Activated T-cell treated with anti-CD3 and anti-CD28 coated beads, Interleukin-2, amount 50 U/mL, for 4 hours (primary cell): ENCODE measurements at places on chromosomes 6 and 20.

GRCh38 chr6:47241742-47242482 lies 67.8 kb downstream of the TNFRSF21 start:
- no peak for DNase-seq

- DNase-seq: peak; percentile 47
These were observed 537 bp downstream of the PPIL4 start for GRCh38 chr6:149545258-149545753.

DNA sequence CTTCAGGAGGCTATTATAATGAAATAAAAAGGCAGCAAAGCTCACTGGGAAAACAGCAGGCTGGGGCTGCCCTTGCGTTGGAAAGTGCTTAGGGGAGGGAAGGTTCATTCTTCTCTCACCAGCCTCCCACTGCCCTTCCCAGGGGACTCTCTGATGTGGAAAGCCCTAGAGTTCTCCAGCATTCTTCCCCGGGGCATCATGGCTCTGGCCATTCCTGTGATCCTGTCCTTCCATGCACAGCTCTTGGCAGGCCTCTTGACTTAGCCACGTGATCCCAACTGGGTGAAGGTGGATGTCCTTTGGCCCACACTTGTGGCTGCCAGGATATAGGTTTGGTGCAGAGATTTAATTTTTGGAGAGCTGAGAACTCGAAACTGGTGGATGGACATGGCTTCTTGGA lies 58.0 kb upstream of the ZNF831 start:
- DNase-seq: no peak

DNA sequence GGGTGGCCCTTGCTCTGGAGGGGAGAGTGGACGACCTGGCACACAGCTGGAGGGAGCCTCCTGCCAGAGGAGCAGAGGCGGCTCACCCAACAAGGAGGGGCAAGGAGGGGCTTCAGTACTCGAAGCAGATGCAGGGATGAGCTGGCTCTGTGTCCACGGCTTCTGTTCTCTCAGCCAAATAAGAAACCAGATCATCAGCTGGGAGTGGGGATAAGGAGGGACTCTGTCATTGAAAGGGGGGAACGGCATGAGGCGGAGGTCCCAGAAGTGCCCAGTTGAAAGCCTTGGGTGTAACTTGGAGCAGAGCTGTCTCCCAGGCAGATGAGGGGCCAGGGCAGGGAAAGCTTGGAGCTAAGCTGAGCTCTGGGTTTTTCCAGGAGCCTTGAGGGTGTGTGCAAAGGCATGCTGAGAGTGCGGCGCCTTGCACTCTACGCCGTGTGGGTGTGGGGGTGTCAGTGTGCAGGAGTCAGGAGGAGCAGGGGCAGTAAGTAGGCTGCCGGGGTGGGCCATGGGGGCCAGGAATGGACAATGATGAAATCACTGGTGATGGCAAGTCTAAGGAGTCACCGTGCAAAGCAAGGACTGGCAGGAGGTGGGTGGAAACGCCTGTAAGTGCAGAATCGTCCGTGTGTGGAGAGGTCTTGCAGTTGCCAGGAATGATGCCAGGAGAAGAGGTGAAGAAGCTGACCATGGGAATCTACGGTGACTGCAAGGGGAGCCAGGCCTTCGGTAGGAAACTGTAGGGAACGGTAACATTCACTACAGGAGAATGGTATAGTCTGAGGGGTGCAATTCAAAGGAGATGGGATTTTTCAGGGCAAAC lies 85.4 kb upstream of the FOXQ1 start:
- no peak for DNase-seq

GRCh38 chr20:59836767-59837166 lies 96.7 kb downstream of the SYCP2 start:
- DNase-seq: no peak

- no peak for DNase-seq
These were observed 157.8 kb upstream of the TSHZ2 start for GRCh38 chr20:52814371-52814770.

- no peak for DNase-seq
These were observed 622 bp downstream of the GPANK1 start for GRCh38 chr6:31663961-31664789.

GRCh38 chr20:21273755-21274386 lies 29.3 kb upstream of the XRN2 start:
- no peak for DNase-seq

DNA sequence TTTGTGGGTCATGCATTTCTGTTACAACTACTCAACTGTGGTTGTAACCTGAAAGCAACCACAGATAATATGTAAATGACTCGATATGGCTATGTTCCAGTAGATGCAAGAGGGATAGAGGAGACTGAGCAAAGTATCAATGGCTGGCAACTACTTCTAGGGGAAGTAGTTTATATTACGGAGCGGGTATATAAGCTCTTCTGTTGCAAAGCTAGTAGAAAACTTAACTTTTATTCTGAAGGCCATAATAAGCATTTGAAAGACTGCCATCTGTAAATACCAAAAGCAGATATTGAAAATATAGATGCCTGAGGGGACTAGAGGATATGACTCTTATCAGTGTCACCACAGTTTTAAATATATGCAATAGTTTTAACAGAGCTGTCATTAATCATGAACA lies 655.3 kb downstream of the PHF3 start:
- DNase-seq: no peak

DNA sequence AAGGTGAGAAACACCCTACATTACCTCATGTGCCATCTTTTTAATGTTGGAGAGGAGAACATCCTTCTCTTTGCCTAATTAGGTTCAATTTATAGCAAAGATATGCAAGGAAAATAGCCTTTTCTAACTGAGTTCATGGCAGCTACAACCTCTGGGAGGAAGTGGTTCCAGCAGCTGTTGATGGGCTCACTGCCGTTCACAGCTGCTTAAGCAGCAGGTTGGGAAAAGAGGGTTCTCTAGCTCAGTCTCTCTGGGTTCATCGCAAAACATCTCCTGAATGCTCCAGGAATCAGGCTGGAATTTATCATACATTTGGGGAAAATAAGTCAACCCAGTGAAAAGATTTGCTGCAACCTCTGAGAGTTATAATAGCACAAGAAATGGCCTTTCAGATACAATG lies 115.1 kb downstream of the UNC5CL start:
- DNase-seq: no peak

DNA sequence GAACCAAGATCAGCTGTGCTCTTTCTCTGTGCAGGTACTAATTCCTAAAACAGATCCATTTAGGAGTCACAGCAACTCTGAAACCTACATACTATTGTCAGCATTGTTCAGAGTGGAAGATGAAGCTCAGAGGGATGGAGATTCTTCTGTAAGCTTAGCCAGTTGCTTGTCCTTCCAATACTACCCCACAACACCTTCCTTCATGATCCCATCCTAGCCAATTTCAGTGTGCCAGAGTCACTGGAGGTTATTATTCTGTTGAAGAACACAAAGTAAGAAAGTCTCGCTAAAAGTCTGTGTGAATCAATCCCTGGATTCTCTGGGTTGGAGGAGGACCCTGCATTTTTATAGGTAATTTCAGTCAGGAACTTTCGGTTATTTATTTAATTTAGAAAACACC lies 2.3 kb downstream of the POPDC3 start:
- no peak for DNase-seq

DNA sequence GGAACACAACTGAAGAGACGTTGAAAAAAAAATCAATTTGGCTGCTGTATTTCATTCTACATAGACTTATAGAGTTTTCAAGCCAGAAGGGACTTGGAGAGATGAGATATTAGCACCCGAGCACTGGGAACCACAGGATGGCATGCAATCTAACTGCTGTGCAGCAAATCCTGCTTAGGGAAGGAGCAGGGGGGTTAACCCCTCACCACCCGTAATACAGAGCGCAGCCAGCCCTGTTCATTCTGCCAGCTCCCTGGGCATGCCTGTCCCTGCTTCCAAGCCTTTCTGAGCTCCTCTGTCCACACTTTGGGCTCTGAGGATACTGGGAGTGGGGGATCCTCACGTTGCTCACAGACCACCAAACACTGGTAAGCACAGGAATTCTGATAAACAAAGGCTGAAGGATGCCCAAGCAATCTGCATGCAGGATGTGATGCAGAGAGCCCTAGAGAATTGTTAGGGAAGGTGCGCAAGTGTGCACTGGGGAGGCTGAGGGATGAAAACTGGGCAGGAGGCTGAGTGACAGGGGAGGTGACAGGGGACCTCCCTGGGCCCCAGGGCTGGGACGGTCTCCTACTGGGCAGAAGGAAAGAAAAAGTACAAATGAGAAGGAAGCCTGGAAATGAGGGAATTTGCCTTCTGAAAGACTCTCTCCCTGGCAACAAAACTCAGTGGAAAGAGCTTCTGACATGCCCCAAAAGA lies 34.0 kb downstream of the CPNE5 start:
- DNase-seq: no peak

DNA sequence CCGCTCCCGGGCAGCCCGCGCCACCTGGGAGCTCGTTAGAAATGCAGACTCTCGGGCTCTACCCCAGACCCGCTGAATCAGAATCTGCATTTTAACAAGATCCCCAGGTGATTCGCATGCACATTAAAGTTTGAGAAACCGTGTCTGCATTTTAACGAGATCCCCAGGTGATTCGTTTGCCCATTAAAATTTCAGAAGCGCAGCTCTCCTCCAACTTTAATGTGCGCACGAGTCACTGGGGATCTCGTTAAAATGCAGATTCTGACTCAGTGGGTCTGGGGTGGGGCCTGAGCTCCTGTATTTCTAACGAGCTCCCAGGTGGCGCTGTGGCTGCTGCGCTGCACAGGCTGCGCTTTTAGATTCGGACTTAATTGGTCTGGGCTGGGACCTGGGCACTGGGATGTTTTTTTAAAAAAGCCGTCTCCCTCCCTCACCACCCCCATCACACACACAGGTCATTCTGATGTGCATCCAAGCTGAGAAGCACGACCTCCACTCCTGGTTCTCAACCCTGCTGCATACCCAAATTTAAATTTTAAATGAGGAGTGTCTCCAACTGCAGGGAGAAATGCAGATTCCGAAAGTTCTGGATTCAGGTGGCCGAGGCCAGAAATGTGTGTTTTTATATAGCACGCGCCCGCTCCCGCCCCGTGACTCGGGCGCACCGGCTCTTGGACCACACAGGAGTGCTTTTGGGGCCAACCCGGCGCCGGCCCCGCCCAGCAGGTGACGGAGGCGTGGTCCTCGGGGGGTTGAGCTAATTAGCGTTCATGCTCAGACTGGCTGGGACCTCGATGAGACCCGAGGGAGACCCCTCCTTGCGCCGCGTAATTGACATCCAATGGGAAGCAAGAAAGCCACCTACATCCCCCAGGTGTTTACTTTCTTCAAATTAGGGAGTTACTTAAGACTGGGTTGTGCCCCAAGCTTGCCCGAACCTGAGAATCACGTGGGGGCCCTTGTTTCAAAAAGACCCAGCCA lies 85.8 kb downstream of the ZFP64 start:
- DNase-seq: no peak

- DNase-seq: no peak
These were observed 41.5 kb upstream of the FAM184A start for GRCh38 chr6:119119989-119120388.

DNA sequence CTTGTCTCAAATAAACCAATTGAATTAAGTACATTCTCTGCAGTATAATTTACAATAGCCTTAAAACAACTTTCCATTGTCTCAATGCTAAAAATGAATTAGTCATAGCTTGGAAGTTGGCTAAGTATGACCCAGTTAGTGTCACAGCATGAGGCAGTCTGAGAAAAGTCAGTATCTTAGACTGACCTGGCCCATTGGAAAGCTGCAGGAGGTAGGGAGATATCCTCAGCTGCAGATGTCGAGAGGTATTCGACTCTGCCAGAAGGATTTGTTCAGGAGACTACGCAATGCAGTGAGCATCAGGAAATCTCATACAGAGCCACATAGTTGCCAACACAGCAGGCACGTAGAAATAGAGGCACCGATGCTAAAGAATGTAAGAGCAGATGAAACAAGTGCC lies 350.9 kb upstream of the NRSN1 start:
- no peak for DNase-seq

GRCh38 chr6:109912118-109912517 lies 66.0 kb upstream of the GPR6 start:
- no peak for DNase-seq

GRCh38 chr6:17035257-17036064 lies 66.4 kb upstream of the STMND1 start:
- no peak for DNase-seq

GRCh38 chr6:143757346-143757832 lies 79.6 kb downstream of the PHACTR2 start:
- no peak for DNase-seq

- no peak for DNase-seq
These were observed 99.2 kb upstream of the SYNDIG1 start for GRCh38 chr20:24370249-24370648.

DNA sequence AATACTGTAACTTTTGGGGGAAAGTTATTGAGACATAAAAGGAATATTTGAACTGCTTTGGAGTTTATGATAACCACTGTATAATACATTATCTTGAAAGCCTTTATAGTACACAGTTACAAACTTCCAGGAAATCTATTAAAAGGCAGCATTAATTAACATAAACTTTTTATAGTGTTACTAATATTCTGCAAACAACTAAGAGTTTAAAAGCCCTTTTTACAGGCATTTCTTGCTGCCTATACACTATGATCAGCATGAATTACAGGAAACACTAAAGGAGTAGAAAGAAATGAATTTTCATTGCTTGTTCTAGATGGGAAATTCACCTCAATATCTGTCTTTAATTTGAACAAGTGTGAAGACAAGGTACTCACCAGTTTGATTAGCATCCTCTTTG lies 252.3 kb upstream of the ZFP64 start:
- DNase-seq: no peak

GRCh38 chr6:136034422-136034821 lies 182.9 kb downstream of the PDE7B start:
- DNase-seq: no peak
